NCI-H345 (cell line): ENCODE measurements at places on chromosomes 13 and 19.

GRCh38 chr13:81017513-81018152 lies 676.7 kb upstream of the SPRY2 start:
- peak; percentile 60 for DNase-seq

- DNase-seq, result no peak
Observed at GRCh38 chr13:74329962-74330361, 195.8 kb upstream of the KLF12 start.

GRCh38 chr19:532561-533363 lies 1.2 kb downstream of the CDC34 start:
- DNase-seq, result peak; percentile 39

GRCh38 chr19:45146251-45146650 lies 14.5 kb downstream of the NKPD1 start:
- no peak for DNase-seq

DNA sequence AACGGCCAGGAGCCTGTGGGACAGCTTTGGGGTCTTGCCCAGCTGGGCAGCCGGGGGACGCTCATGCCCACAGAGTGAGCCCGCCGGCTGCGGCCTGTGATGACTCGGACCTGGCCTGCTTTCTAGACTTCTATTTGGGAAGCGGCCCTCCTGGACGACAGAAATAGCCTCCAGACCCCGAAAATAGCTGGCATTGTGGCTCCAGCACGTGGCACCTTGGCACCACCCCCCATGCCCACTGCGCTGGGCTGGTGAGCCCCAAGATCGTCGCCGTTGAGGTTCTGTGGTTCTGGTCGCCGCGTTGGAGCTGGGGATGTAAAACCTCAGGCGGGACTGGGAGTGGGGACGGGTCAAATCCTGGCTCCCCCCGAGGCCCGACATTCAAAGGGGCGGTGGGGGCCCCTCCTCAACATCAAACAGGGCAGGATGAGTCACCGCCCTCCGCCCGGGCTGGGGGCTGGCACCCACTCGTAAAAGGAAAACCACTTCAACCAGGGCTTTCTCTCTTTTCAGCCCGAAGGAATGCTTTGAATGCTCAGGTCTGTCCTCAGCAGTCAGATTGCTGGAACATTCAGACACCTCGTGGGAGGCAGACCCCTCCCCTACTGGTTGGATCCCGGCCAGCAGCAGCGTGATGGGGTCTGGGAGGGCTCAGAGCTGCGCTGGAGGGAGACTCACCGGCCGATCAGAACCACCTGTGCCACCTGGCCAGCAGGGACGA lies 42.1 kb downstream of the GADD45B start:
- no peak for DNase-seq

DNA sequence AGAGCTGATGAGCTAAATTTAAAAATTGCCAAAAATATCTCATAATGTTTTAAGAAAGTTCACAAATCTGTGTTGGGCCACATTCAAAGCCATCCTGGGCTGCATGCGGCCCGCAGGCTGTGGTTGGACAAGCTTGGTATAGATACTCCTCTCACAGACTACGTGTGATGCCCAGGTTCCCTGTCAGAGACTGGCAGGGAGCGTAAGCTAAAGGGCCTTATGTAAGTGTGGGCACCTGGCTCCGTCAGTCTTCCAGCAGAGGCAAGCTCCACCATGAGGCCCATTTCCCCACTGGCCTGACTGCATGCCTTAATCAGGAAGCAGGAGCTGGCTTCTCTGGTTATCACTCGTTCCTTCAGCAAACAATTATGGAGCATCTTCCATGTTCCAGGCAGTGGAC lies 200.2 kb downstream of the FOXO1 start:
- no peak for DNase-seq

- no peak for DNase-seq
Observed at GRCh38 chr13:46895381-46895780, 1.5 kb downstream of the HTR2A start.

DNA sequence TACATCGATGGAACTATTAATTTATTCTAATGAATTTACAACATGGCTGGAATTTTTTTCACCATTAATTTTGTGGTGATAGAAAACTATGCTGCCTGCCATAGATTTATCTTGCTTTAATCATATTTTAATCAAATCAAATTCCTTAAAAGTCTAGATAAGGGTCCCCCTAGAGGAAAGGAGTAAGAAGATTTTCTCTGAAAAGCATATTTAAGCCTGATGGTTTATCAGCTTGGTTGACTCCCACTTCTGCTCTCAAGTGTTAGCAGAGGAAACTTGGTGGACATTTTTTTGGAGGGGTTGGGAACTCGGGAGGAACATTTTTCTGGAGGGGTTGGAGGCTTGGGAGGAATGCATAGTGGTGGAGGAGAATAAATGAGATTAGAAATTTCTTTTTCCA lies 253.3 kb downstream of the KCNRG start:
- no peak for DNase-seq

- DNase-seq, result no peak
Observed at GRCh38 chr13:63614874-63615612, 2199.4 kb upstream of the PCDH20 start.

DNA sequence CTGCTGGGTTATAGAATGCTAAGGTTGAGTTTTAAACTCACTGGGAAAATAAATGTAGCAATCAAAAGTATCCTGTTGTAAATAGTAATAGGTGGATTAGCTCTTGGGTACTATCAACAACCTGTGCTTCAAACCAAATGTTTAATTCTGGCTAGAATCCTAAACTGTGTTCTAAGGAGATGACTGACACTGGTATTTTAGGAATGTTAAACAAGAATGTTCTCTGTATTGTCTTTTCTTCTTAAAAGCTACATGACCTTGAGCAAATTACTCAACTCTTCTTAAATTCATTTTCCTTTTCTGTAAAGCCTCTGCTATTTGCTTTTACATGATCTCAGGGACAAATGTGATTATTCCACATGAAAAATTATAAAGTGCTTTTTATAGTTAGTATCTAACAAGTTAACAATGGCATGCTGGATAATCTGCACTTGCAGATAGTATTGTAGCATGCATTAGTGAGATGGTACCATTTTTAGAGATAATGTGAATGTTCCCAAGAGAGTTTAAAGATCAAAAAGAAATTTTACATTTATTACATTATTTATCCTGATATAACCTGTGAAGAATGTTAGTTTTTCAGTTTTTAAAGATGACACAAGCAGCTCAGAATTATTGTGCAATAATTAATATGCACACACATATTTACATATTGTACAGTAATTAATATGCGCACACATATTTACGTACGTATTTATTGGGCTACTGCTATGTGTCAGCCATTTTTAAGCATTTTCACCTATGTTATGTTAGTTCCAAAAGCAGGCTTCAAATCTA lies 13.6 kb upstream of the EPSTI1 start:
- no peak for DNase-seq
